ENCODE measurements at places on chromosomes 4 and X.

DNA sequence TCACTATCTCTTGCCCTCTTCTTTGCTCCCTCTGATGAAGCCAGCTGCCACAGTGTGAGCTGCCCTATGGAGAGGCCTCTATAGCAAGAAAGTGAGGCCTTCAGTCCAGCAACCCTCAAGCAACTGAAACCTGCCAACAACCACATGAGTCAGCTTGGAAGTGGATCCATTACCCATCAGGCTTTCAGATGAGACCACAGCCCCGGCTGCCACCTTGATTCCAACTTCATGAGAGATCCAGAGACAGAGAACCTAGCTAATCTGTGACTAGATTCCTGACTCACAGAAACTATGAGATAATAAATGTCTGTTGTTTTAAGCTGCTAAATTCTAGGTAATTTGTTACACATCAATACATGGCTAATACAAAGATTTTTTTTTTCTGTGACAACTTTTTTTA lies 20.4 kb upstream of the WAS start:
- no peak for DNase-seq

DNA sequence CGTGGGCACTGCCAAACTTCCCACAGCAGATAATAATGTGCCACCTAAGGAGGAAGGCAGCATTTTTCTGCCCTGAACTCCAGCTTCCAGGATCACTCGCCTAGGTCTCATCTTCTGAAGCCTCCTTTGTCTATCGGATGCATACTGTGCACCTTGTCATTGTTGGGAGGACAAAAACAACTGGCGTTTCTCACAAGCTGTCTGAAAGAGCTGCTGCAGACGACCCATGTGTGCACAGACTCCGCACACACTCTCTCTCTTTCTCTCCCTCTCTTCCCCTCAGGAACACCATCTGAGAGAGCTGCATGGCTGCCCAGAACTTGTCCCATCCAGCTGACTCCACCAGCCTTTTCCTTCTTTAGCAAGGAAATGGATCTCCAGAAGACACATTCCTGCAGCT lies 83.0 kb downstream of the MAML3 start:
- no peak for DNase-seq

GRCh38 chr4:13866881-13867280 lies 239.4 kb upstream of the BOD1L1 start:
- DNase-seq = no peak

DNA sequence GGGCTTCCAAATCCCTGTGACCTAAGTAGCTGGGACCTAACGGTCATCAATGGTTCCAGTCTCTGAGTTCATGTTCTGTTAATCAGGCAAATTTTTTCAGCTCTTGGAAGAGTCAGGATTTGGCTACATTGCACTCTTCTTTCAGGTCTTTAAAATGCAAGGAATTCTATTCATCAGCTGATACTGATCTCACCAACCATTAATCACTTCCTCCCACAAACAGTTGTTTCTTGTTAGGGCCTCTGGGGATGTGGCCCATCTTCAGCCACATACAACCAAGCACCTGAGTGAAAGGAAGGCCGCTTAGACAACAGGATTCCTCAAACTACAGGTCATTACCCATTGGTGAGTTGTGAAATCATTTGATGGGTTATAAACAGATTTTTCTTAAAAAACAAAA lies 71.7 kb downstream of the FANCB start:
- DNase-seq = no peak

DNA sequence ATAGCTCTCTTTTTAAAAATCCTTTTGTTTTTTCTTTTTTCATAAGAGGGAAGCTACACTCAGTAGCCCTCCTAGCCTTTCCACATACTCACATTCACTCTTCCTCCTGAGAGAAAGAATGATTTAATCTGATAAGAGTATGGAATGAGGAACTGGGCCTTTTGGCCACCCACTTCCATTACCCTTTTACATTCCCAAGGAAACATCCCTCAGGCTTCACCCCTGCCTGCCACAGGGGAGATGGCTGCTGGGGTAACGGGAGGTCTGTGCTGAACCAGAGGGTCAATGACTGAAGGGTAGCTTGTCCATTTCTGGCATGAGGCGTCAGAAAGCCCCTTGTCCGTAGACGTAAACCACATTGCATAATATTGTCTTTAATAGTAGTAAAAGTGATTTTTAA lies 67.2 kb upstream of the CCSER1 start:
- no peak for DNase-seq

- DNase-seq = no peak
Observed at GRCh38 chr4:140986045-140986444, 147.2 kb downstream of the RNF150 start.

DNA sequence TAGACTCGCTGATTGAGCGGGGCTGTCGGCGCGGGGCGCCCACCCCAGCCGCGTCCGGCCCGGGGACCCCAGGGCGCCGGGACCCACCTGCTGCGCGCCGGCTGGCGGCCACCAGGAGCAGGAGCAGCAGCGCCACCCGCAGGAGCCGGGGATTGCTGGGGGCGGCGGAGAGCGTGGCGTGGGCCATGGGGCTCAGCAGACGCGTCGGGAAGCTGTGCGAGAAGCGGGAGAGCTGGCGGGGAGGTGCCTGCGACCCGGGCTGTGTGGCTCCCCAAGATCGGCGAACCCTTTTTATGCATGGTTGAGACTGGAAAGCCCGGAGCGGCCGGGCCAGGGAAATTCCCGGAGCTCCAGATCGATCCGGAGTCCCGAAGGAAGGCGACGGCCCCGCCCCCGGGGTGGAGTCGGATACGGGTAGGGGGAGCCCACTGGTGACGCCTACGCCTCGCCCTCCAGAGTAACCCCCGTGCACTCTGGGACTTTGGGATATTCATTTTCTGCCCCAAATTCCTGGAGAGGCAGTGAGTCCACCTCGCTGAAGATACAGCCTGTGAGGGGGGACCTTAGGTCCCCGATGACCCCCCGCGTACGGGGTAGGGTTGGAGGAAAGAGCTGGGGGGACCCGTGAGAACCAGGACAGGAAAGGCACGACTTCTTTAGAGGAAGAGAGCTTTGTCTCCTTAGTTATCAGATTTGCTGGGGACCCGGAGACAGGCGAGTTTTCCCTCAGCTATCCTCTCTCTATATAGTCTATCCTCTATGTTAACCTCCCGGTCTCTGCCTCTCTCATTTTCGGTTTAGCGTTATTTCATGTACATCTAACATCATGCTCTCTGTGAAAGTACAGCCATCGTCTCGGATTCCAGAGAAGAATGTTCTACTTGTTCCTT lies at the start of gene CXCL3:
CXCL3 (minus strand) TSS at position 265 of the 890 bp plus-strand sequence; CDS start at position 187, 78 bp downstream.
- no peak for DNase-seq

GRCh38 chrX:10566716-10567097 lies 53.7 kb downstream of the MID1 start:
- DNase-seq = no peak

- no peak for DNase-seq
Observed at GRCh38 chrX:148498067-148498466, 2.4 kb upstream of the AFF2 start.

DNA sequence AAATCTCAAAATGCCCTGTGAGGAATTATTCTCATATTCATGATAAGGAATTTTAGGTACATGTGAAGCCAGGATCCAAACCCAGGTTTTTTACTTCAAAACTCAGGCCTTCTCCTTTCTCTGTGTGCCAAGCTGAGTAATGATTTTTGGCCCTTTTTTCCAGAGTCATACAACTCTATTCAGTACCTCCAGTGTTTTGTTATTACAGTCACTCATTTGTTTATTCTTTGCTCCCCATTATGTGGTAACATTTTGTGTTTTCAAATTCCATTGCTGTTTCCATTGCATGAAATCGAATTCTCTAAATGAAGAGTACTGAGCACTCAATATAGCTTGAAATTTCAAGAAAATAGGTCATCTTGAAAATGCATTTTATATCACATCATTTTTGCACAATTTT lies 315.4 kb downstream of the NR3C2 start:
- no peak for DNase-seq

- DNase-seq = no peak
Observed at GRCh38 chr4:177680308-177680707, 238.1 kb upstream of the AGA start.

DNA sequence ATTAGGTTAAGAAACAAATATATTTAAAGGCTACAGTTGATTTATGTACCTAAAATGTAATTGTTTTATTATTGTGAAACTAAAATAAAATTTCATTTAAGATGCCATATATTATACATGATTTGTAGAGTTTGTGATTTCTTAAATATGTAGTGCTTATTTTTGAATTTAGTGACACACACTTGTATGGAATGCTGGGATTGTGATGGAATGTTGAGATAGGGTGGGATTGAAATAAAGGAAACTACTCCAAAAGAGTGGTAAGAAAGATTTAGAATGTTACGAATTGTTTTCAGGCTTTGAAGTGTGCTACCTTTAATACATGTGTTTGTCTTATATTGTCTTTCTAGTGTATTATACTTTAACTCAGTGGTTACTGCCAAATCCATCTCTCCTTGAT lies 330.3 kb upstream of the PITX2 start:
- DNase-seq = no peak

DNA sequence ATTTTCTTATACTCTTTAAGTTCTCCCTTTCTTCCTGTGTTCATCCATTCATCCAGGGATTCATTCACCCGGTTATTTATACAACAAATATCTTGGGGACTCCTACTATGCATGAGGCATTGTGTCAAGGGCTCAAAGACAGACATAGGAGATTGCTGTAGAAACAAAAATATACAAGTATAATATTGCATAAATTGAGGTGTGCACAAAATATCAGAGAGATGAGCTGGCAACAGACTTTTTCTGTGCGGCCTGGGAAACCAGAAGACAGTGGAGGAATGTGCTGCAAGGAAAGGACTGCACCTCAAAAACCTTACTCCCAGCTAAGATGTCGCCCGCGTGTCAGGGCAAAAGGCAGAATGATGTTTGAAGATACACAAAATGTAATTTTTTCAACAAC lies 9.6 kb downstream of the OTOP1 start:
- DNase-seq = no peak

- no peak for DNase-seq
Observed at GRCh38 chrX:37912777-37913176, 65.4 kb upstream of the DYNLT3 start.

DNA sequence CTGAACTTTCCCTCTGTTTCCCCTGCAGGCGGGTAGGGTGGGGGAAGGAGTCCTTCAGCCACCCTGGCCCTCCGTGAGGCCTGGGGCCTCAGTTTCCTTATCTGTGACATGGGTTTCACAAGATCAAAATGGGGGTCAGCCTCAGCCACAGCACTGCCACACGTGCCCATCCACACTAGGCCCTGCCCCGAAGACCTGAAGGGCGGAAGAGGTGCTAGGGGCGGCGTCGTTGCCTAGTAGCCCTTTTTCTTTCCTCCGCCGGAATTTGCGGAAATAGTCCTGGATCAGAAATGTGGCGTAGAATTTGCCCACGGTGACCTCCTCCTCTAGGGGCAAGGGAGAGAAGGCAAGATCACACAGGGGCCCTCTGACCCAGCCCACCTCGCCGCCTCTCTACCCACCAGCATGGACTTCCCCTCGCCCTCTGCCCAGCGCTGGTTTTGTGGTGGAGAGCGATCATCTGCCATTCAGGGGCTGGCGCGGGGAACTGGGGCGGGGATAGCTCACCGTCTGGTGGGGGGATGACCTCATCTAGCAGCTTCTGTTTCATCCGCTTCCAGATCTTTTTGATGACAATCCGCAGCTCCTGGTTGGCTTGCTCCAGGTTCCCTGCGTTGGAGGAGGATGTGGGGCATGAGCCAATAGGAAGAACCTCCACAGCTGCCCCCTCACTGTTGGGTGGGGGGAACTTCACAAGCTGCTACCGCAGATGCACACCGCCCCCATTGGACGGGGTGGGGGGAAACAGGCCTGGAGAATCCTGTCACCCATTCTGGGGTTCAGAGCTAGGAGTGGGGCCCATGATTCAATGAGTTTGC lies 9.7 kb upstream of the SYP start:
- DNase-seq = peak; percentile 72

DNA sequence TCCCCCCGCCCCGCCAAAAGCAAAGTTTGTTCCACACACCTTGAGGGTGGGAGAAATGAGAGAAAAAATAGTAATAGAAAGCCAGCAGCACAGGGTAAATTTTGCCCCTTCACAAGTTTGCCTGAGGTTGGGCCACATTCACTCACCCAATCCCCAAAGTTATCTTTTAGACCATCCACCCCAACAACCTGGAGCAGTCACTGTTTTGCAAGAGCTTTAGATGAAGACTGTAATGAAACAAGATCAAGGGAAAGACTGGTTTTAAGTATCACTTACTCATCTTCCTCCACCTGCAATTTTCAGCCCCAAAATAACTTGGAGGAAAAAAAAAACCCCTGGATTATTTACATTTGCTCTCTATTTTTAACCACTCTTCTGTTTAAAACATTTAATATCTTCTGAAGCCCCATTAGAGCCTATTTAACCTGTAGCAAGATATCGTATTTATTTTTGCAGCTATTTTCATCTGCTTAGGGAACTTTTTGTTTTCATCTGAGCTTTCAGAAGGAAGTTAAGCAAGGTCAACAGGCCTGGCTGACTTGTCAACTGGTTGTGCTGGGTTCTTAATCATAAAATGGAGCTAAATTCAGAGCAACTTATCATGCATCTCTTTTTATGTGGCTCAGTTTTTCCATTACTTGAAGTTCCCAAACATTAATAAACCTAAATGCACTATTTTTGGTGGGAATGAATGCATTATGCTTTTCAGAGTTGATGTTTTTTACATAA lies 24.6 kb upstream of the TBL1X start:
- DNase-seq = no peak

GRCh38 chr4:26342328-26343037 lies 21.7 kb downstream of the RBPJ start:
- DNase-seq = no peak

DNA sequence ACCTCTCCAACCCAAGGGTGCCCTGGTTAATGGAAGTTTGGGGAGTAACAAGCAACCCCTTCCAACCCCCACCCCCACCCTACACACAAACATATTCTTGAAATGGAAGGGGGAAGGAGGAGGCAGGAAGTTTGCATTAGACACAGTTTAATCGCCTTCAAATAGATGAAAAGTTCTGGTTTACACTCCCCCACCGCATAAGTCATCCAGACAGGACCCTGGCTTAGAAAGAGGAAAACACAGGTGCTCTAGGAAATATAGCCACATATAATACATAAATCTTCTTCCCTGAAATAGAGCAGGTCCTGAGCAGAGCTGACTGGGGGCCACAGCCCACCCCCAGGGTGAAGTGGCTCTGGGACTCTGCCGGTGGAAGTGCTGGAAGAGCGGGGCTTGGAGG lies 25.1 kb downstream of the SASH3 start:
- no peak for DNase-seq

- DNase-seq = no peak
Observed at GRCh38 chr4:38099908-38100407, 139.8 kb downstream of the PTTG2 start.

GRCh38 chr4:121881158-121881557 lies 10.9 kb upstream of the BBS7 start:
- DNase-seq = no peak

DNA sequence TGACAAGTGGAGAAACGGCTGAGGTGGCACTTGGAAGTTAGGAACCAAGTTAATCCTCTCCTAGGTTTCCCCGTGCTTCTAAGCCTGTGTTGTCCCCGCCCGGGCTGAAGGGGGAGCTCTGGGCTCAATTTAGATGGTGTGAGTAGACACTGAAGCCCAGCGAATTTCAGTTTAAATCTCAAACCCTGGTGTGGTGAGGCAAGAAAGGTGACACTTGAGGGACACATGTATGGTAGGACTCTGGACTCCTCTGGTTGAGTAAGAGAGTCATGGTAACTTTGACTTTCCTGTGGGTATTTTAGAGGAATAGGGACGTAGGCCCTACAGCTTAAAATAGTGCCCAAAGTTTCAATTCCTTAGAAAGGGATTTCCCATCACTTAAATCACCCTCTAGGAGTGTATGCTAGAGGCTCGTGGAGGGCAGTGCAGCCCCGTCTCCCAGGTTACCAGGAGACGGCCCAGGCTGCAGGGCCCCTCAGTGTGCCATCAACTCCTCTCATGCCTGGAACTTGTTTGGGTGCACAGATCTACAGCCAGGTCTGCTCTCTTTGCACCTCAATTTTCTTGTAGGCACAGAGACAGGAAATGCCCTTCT lies 24.0 kb downstream of the HAND2 start:
- DNase-seq = no peak

All from DMS 273 treated with DMSO at 0.1 percent for 48 hours (cell line).